ENCODE measurements at places on chromosomes 3 and 15.

DNA sequence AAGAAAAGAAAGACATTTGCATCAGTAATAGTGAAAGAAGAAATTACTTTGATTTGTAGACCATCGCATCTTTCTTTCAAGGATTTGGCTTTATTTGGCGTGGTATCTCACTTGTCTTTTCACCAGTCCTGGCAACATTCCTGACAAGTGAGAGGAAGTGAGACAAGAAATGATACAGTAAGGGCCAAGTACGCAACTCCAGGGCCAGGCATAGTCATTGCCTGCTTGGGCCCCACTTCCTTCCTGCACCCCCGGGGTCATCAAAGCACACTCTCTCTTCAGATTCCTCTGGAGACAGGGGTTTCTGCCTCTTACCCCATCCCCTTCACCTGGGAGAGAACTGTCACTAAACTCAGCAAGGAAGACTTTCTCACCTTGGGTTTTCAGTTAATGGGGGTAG is 55.1 kb downstream of the CD47 start:
- DNase-seq: no peak

DNA sequence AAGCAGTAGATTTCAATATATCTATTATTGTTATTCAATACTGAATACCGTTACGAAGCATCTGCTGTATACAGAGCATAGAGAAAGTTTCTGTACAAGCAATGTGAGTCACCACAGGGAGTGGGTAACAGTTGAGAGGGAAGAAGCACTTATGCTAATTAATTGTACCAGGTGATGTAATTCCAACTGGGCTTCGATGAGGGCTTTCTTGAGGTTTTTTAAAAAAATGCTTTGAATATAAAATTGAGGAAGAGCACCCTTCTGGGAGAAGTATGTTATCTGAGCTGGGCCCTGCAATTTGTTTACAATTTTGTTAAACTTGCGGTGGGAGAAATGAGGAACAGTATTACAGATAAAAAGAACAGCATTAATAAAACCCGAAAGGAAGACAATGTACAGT is 197.9 kb downstream of the TPRG1 start:
- DNase-seq: no peak

- no peak for DNase-seq
These were observed at the start of gene SCG5 for GRCh38 chr15:32641517-32642059. Gene SCG5 (plus strand): TSS chr15:32641710. CDS start chr15:32643593, 1,883 bp downstream.

DNA sequence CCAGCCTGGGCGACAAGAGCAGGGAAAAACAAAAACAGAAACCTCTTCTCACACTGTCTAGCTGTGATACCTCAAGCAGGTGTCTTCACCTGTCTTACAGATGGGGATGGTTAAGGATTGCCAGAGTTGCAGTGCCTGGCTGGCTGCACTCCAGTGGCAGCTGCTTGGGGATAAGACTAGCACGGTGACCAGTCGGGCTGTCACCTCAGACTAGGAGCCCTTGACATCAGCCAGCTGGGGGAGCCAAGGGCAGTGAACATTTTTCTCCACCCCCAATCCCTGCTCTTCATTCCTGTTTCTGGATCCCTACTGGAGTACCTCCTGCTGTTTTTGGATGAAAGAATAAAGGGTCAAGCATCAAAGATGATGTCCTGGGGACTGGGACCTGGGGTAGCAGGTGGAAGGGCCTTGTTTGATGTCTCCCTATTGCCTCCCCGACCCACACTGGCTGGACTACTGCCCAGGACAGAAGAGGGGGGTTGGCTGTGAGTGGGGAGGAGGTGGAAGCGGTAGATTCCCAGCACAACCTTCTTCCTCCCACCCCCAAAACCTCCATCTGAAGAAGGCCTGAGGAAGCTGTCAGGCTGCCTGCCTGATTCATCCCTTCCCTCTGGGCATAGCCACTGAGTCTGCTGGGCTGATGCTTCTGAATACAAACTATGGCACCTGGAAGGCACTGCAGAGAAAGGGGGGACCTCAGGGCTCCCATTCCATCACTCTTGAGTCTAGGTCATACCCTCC is 7.0 kb upstream of the CPNE9 start:
- DNase-seq: no peak

DNA sequence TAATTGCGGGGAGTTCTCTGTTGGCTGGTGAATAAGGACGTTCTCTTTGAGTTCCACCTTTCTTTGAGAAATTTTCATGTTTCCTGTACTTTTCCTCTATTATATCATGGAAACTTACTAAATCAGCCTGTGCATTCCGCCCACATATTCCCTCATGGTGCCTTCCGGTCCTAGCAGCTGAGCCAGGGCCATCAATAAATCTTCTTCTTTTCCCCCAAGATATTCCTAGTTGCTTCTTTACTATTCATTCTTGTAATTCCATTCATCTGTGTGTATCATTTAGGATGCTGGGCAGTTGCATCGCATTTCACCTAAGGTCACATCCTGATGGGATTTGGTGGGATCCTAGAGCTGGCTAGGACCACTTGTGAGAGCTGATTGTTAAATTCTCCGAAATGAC is 139.2 kb downstream of the RBMS3 start:
- no peak for DNase-seq

GRCh38 chr3:105944276-105944675 is 75.5 kb upstream of the CBLB start:
- DNase-seq: no peak

DNA sequence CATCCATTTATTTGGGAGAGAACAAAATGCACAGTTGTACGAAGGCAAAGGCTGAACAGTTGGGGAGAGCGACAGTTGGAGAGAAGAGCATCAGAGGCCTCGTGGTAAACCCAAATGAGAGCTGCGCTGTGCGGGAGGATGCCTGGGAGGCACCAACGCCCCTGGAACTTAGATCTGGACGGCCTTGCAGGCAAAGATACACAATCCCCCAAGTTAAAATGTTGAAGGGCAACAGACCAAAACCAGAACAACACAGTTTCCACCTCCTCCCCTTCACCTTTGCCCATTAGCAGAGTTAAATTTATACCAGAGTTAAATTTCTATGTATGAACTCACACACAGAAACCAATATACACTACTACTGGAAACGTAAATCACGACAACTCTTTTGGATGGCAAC is 339.6 kb downstream of the RORA start:
- no peak for DNase-seq

- no peak for DNase-seq
These were observed 6.8 kb downstream of the ARHGAP31 start for GRCh38 chr3:119300991-119301391.

GRCh38 chr3:20637729-20638128 is 451.7 kb upstream of the SGO1 start:
- DNase-seq: no peak

- DNase-seq: no peak
These were observed 44.0 kb upstream of the ALCAM start for GRCh38 chr3:105322570-105323273.

DNA sequence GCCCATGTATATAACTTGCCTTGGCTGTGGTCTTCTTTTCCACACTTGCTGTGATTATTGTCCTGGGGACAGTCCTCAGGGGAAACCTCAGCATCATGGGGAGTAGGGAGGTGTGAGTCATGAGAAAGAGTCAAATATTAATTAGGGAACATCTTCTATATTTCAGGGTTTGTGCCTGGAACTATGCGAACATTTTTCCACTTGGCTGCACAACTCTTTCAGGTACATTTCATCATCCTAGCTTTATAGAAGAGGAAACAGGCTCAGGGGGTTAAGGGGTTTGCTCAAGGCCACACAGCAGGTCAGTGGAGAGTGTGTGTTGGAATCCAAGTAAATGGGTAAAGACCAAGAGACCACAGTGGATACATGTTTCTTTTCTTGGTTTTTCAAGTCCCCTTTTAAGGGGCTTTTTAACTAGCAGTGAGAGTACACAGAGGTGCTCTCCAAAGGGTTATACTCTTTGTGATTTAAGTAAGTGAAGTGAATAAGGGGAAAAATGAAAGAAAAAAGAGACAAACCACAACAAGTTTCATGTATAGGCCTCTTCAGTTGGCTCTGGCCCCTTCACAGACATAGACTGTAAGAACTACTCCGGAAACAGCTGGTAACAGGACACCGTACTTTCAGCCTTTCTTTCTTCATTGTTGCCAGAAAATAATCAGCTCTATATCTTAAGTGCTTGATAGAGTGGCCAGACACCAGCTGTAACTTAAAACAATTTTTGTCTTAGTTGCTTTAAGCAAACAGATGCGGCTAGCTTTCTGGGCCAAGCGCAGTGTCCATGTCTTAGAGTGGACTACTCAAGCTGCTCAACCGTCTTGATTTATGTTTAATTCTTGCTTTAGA is 64.6 kb downstream of the EEFSEC start:
- no peak for DNase-seq

- no peak for DNase-seq
These were observed 32.9 kb downstream of the AMOTL2 start for GRCh38 chr3:134341389-134341788.

DNA sequence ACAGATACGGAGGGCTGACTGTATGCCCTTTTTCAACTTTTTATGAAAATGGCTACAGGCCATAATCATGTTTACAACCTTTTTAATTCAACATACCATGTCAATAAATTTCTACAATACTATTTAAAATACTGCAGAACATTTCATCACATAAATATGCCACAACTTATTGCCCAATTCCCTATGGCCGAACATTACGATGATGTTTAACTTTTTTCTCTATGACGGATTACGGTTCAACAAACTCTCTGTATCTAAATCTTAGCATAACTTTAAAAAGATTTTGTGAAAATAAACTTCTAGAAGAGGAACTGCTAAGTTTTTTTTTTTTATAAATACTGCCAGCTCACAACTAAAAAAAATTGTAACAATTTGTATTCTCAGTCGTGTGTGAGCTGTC is 220.4 kb downstream of the OSBPL10 start:
- DNase-seq: no peak

DNA sequence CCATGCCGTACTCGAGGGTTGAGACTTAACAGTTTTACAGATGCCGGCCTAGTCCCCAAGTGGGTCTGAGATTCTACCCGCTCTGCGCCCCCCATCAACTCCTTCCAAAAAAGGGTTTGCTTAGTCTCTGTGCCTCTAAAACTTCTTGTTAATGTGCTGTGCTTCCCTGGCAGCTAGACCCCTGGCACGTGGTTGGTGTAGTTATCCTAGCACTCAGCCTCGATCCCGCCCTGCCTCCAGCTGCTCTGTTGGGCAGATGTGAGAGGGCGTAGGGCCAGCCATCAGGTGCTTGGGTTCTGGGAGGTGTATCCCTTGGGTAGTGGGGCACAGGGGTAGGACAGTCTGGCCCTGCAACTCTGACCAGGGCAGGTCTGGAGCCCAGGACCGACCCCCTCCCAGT is 79.5 kb downstream of the FBLN2 start:
- no peak for DNase-seq

- DNase-seq: no peak
These were observed 19.8 kb downstream of the SCAP start for GRCh38 chr3:47455806-47456452.

DNA sequence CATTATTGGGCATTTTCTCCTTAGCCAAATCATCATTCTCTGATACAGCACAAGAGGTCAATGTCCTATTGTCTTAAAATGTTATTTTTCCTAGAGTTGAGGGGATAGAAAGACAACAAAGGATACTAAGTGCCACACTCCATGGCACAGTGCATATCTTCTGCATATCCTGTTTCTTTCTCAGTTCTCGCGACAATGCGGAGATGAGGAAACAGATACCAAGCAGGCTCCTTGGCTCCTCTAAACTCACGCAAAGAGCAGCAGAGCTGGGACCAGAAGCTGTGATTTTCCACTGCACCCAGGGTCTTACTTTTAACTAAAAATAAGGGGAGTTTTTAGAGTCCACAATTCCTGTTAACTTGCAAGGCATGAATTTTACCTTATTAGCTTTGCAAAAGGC is 10.5 kb upstream of the VGLL4 start:
- no peak for DNase-seq

DNA sequence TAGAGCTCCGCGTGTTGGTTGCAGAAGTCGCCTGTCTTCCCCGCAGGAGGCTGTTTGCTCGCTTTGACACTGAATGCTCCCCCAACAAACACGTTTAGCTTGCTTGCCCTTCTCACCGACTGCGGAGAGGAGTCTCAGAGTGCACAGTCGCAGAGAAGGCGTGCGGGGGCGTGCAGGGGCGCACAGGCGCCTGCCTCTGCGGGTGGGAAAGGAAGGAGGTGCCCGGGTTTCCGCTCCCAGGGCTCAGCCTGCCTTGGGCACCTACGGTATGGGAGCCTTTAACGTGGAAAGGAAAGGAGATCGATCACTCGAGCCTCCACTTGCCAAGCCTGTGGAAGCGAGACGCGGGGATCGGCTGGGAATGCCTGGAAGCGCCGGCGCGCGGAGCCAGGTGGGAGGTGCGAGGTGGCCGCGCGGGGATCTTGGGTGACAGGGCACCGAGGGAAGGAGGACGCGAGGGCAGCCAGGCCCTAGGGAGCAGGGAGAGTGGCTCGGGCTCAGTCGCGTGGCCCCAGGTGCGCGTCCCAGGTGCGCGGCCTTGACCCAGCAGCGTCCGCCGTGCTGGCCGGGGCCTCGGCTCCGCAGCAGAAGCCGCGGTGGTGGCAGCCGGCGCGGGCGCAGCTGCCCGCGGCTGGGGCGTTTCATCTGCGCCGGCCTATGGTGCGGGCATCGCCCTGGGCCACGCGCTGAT is at the start of gene FAN1:
TSS of gene FAN1 (plus strand) at position 419 of the 691 bp plus-strand sequence. CDS start 749 bp downstream, outside the sequence.
- DNase-seq: peak; percentile 34

DNA sequence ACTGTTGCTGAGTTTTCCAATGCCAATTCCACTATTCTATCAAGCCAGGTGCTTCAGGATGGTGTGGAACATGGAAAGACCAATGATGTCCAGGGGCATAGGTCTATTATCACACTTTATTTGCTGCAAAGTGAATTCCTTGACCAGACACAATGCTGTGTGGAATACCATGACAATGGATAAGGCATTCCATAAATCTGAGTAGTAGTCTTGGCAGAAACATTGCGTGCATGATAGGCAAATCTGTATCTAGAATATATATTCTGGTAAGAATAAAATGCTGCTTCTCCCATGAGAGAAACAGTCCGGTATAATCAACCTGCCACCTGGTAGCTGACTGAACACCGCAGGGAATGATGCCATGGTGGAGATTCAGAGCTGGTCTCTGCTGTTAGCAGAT is 70.0 kb upstream of the ALDH1A3 start:
- no peak for DNase-seq

DNA sequence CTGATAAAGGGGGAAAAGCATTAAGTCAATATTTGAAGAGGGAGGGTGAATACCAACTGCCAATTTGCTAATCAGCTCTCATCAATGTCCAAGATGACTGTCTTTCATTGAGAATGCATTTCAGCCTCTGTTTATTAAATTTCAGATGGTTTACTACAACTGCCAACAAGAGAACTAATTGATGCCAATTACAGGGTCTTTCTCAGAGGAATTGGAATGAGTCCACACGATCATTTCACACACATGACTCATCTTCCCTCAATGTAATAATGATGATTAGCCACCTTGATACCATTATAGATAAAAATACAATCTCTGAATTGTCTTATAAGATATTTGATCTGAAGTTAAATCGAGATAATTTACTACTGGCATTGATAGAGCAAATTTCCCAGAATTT is 1274.4 kb downstream of the ROBO2 start:
- DNase-seq: no peak

DNA sequence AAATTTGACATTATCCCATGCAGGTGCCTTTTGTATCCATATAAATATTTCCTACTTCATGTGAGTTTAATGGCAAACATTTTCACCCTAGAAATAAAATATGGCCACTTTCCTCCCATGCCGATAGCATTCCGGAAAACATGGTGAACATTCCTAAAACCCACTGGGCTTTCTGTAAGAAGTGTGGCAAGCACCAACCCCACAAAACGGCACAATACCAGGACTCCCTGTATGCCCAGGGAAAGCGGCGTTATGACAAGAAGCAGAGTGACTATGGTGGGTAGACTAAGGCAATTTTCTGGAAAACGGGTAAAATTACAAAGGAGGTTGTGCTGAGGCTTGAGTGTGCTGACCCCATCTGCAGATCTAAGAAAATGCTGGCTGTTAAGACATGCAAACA is 7.6 kb downstream of the ANXA2 start:
- DNase-seq: no peak

- peak; percentile 12 for DNase-seq
These were observed 14.6 kb upstream of the MAGEF1 start for GRCh38 chr3:184726497-184726896.
